ENCODE measurements at places on chromosomes 7 and 10.

- no peak for DNase-seq
These were observed 13.8 kb downstream of the STK32C start for GRCh38 chr10:132293813-132294520.

GRCh38 chr10:71304914-71305313, 14.1 kb upstream of the SLC29A3 start:
- no peak for DNase-seq

DNA sequence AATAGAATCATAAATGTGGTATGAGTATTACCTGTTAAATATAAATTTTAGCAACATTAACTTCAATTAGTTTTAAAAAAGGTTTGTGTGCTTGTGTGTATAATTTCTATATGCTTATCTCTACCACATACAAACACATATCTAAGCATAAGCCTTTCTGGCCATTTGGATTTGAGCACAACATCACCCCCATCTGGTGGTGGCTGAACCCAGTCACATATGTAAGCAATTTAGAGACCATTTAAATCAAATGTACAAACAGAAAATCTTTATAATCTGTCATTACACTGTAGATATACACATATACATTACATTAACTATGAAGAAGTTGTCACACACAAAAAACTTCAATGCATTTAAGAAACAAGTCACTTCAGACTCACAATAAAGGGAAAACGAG, 31.7 kb downstream of the GPR22 start:
- peak; percentile 1 for DNase-seq

DNA sequence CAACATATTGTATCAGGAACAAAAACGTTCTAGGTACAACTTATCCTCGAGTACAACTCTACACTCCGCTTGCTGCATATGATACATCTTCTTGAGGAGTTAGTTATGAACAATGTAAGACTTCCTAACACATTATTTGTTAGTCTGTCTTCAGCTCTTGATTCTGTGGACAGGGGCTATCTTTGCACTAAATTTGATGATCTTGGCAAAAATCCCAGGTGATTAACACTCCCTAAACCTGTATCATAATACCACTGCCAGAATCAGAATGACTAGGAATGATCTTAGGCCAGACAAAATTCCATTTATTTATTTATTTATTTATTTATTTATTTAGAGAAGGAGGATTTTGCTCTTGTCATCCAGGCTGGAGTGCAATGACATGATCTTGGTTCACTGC, 108.7 kb upstream of the AUTS2 start:
- DNase-seq, result no peak

- no peak for DNase-seq
These were observed 98.2 kb downstream of the EXOC6 start for GRCh38 chr10:92946491-92946890.

- DNase-seq, result no peak
These were observed 53.4 kb upstream of the CAMK2B start for GRCh38 chr7:44378744-44379143.

- DNase-seq, result no peak
These were observed 65.9 kb upstream of the PRKG1 start for GRCh38 chr10:51008346-51008745.

DNA sequence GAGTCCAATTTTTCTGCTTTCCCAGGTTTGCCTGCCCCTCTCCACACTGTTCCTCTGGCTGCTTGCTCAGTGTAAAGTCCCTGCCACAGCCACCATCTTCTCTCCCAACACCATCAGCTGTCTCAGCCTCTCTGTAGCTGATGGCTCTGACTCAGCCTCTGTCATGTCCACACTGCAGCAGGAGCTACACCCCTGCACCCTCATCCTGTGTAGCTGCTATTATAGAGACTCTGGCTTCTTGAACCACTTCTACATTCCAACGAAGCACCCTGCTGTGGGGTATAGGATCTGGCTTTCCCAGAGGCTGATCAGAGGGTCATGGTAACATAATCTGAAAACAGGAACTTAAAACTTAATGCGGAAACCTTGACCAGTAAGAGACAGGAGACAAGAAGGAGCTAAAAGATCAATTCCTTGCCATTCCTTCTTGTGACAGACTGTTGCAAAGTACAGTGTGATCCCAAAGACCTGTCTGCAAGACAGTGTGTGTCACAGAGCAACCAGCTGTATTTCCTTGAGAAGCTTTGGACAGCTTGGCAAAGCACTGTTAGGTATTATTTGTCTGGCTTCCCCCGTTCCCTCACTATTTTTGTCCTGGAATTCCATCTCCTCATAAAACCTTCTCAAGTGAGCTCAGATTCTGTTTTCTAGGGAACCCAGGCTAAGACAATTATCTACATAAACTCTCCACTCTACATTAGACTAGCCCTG, 42.3 kb downstream of the NRCAM start:
- no peak for DNase-seq

DNA sequence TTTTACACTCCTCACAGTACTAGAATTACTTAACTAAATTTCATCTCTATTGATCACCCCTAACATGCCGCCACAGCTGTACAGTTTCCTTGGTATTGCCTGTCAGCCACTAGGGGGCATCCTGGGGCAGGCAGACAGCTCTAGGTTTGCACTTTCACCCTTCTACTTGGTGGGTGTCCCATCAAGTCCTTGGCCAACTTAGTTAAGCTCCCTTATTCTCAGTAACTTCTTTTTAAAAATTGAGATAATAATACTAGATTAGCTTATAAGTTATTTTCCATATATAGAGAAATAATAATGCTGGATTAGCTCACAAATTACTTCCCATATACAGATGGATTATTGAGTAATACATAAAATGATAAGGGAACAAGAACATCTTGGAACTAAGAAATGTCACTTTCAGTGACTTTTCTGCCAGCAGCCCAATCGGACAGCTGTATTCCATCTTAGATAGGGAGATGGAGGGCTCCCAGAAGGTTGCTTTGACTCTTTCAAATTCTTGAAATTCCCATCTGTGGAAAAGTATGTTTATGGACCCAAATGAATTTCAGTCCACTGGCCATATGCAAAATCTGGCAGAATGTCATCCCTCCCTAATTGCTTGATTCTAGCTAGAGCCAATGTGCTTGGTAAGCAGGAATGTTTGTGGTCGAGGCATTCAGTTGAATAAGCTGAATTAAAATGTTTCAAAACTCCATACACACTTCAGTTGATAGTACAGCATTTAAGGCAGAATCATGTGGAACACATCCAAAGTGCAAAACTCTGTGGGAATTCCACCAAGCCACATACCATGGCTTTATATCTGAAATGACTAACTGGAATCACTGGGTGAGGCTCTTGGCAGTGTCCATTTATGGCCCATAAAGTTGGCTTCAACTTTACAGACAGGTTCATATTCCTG, 309.7 kb downstream of the CSTF2T start:
- peak; percentile 13 for DNase-seq

DNA sequence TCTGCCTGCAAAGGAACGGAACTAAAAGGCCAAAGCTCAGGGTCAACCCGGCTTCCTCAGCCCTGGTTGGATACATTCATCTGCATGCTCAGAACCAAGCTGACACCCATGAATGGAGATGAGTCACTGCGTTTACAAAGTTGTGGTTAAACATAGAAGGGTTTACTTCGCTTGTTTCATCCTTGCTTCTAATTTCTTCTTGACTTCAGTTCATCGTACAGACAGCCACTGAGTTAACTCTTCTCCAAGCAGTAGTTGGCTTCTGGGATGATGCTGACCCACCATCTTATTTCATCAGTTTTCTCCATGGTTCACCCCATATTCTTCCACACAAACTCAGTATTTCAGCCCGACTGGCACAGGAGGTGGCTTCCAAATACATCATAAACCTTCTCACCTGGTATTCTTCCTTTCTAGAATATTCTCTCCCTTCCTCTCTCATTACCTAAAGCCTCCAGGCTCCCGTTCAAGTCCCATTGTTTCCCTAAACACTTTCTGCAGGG, 166.3 kb upstream of the RNF32 start:
- no peak for DNase-seq

DNA sequence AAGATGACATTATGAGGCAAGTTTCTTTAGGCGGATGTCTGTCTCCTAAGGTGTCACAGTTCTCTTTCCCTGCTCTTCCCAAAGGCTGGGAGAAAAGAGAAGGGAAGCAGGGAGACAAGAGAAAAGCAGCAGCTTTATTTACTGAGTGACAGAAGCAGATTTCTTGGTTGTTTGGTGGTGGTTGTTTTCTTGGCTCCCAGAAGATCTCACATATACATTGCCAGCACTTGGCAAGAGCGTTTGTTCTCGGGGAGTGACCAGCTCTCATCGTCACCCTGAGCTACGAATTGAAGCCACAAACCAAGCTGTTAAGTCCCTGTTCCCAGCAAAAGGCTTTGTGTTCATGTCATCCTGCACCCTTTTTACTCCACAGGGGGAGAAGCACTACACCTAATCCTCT, 11.4 kb downstream of the CDHR3 start:
- no peak for DNase-seq

GRCh38 chr10:1372212-1372611, 316.0 kb downstream of the WDR37 start:
- DNase-seq, result no peak

DNA sequence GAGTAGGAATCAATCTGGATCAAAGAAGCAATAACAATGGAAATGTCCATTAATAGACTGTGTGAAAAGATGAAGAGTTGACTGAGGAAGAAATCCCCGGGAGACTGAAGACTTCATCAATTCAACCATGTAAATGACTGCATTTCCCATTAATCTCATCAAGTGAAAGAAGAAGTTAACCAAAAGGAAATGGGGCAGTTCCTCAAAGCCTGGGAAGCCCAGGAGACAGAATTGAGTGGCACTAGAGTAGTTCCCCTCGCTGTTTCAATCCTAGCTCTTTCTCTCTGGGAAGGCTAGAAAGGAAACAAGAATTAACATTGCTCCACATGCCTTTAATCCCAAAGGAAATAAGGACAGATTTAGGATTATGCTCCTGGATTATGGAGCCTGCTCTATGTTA, 4.8 kb upstream of the OR6V1 start:
- DNase-seq, result no peak

GRCh38 chr10:2014541-2014940, 277.2 kb upstream of the ADARB2 start:
- no peak for DNase-seq

DNA sequence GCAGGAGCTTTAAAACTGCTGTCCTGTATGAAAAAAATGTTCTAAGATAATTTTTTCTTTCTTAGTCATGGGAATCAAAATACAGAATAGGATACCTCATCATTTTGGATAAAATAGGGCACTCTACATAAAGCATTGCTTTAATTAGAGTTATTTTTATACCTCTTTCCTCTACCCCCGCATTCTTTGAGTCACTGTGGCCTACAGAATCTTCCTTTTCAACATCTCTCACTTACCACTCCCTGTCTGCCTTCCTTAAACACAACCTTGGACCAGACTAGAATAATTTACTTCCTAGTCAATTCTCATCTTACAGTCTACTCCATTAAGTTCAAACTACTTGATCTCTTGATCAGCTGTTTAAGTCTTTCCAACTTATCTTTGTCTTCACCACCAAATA, 462.3 kb downstream of the PHTF2 start:
- DNase-seq, result no peak

DNA sequence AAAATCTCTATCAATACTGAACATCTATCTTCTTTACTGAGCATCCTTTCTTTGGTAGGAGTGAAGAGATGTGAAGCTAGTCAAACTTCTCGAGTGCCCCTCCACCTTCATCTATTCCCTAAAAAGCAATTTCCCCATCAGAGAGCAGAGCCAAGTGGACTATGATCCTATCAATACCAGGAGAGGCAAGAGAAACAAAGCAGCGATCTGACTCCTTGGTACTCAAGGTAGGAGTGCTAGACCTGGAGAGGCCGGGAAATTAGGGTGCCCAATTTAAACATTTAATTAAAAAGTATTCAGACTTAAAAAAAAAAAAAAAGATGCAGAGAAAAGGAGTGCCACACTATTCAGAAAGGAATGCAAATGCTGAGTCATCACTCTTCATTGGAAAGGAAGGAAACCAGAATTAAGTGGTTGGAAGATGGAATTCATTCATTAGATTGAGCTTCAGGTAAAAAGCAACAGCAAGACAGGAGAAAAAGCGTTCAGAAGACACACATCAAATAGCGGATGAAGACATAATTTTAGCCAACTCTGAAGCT, 1.6 kb downstream of the TIAL1 start:
- no peak for DNase-seq

DNA sequence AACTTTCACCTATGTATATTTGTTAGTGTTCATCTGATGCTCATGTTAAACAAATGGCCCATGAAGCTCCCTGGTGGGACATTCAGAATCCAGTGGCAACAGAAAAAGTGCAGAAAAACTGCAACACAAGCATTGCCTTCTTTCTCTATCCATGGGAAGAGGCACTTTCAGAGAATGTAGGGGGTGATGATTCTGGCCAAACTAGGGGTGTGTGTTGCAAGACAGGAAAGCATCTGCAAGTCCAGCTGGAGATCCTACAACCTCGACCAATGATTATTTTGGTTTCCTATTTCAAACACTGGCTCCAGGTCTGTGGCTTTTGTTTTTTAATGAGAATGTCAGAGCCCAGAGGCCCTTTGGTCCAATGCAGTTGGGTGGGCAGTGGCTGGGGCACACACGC, 198.7 kb downstream of the CXCL12 start:
- no peak for DNase-seq

DNA sequence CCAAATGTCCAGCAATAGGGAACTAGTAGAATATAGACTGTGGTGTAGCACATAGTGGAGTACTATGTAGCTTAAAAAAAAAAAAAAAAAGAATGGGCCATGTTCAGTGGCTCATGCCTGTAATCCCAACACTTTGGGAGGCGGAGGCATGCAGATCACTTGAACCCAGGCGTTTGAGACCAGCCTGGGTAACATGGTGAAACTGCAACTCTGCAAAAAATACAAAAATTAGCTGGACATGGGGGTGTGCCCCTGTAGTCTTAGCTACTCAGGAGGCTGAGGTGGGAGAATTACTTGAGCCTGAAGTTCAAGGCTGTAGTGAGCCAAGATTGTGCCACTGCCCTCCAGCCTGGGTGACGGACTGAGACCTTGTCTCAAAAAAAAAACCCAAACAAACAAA, 64.4 kb downstream of the CHN2 start:
- no peak for DNase-seq
